ENCODE measurements at places on chromosomes 16 and 17. TPM values are rescaled to one million over a fixed set of nuclear protein-coding genes. Genes with fewer than 3 reads are reported as not detected.

The ATP6V0D1 gene
- total RNA-seq: 52.9 TPM

The CALB2 gene
- not detected for total RNA-seq

The SULT1A4 gene
- total RNA-seq: 2.1 TPM

The TLCD2 gene
- 0.10 TPM for total RNA-seq

The RMI2 gene
- total RNA-seq: 59.7 TPM

The HBA2 gene
- not detected for total RNA-seq

The DNAH9 gene
- not detected for total RNA-seq

The NTN3 gene
- total RNA-seq: not detected

The ATP2C2 gene
- total RNA-seq: not detected

The EVI2A gene
- total RNA-seq: 103 TPM

The BRIP1 gene
- 18.5 TPM for total RNA-seq

The HOXB9 gene
- total RNA-seq: not detected

The KRT12 gene
- not detected for total RNA-seq

The CMTM2 gene
- 0.36 TPM for total RNA-seq

The LDAF1 gene
- total RNA-seq: 16.6 TPM

All from activated naive CD4-positive, alpha-beta T cell treated with anti-CD3 and anti-CD28 coated beads, Interleukin-2, amount 10 ng/mL, durations not matched to agents 5 hours and 36 hours (primary cell).